ENCODE measurements at places on chromosomes 4 and X.

GRCh38 chr4:2824836-2825381 is 18.7 kb upstream of the ADD1 start:
- no peak for DNase-seq

DNA sequence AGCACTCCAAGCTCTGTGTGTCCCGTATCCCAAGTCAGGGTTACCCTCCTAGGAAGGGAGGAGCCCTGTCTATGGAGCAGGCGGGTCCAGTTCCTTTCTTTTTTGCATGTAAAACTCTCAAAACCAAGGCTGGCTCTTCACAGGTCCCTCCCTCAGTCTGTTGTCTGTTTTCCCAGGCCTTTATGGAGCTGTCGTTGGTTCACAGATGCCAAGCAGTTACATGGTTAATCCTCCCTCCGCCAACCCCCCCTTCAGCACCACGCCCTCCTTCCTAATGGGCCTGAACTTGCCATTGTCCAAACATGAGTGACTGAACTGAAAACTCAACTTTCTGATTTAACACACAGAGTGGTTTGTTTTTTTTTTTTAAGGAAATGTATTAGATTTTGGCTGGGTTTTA is 148.3 kb downstream of the STOX2 start:
- no peak for DNase-seq

GRCh38 chrX:7926914-7927258 is 327 bp downstream of the PNPLA4 start:
- no peak for DNase-seq

DNA sequence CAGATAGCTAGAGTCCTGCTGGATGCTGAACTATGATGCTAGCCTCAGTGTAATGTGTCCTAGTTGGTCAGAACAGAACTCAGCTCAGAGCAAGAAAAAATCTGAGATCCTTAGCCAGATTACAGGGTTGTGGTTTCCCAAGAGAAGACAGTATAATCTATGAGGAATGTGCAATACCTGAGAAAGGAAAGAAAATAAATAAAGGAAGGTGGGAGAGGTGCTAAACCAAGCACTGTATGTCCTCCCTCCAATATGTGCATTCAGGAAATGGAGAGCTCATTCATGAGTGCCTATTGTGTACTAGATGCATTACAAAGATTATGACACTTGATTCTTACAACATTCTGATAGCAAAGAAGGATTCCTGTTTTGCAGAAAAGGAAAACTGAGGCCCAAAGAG is 7.5 kb downstream of the USP26 start:
- DNase-seq = no peak

DNA sequence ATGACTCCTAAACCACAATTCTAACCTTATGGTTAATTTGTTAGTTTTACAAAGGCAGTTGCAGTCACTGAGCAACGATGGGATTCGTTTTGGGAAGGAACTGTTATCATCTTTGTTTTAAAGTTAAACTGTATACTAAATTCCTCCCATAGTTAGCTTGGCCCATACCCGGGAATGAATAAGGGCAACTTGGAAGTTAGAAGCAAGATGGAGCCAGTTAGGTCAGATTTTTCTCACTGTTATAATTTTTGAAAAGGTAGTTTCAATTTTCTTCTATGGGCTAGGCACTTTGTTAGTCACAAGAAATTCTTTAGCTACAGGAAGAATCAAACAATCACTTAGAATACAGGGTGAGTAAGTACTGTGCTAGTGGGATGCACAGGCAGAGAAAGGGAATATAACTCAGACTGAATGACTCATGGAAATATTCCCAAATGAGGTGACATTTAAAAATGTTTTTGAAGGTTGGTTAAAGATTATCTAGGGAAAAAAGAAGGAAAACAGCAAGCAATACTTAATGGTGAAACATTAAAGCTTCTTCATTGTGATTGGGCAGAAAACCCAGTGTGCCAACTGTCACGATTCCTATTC is 153.6 kb downstream of the MAGEB17 start:
- DNase-seq = no peak

- DNase-seq = no peak
Observed at GRCh38 chrX:39613997-39614679, 483.6 kb downstream of the BCOR start.

- DNase-seq = no peak
Observed at GRCh38 chrX:7218321-7219152, 70.6 kb upstream of the PUDP start.

DNA sequence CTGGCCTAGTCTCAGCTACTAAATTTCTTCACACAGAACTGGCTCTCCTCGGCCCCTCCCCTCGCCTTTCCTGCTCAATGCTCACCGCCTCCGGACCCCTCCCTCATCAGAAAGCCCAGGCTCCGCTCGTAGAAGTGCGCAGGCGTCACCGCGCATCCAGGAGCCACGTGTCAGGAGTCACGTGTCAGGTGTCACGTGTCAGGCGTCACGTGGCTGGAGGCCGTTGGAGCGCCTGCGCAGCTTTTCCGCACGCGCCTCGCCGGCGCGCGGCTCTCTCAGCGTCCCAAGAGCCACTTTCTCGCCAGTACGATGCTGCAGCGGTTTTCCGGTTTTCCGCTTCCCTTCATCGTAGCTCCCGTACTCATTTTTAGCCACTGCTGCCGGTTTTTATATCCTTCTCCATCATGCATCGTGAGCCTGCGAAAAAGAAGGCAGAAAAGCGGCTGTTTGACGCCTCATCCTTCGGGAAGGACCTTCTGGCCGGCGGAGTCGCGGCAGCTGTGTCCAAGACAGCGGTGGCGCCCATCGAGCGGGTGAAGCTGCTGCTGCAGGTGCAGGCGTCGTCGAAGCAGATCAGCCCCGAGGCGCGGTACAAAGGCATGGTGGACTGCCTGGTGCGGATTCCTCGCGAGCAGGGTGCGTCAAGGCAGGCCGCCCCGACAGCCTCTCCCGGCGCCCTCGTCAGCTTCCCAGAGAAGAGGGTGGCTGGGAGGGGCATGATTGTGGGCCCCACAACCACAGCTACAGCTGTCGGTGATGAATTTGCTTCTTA is at the start of gene SLC25A31:
Gene SLC25A31 (plus strand): TSS at position 259 of the 772 bp plus-strand sequence. CDS start 146 bp downstream, at position 405.
- no peak for DNase-seq

GRCh38 chr4:64581422-64581821 is 172.2 kb upstream of the TECRL start:
- no peak for DNase-seq

GRCh38 chr4:25107827-25108516 is 52.3 kb downstream of the SEPSECS start:
- DNase-seq = no peak

DNA sequence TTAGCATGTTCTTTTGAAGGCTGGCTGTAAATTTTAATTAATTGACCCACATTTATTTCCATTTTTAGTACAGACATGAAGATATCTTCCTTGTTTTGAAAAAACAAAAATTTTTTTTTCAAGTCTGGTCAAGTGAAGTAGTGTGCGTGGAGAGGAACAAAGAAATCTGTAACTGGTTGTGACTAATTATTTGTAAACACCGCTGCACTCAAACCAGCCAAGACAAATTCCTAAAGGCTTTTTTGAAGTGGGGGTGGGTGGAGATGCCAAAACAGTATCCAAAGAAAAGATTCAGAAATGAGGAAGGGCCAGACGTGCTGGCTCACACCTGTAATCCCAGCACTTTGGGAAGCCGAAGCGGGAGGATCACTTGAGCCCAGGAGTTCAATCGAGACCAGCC is 88.3 kb downstream of the SHROOM2 start:
- no peak for DNase-seq

- no peak for DNase-seq
Observed at GRCh38 chr4:27973056-27973455, 1112.4 kb downstream of the STIM2 start.

- no peak for DNase-seq
Observed at GRCh38 chr4:68905939-68906779, 45.4 kb downstream of the UGT2A3 start.

DNA sequence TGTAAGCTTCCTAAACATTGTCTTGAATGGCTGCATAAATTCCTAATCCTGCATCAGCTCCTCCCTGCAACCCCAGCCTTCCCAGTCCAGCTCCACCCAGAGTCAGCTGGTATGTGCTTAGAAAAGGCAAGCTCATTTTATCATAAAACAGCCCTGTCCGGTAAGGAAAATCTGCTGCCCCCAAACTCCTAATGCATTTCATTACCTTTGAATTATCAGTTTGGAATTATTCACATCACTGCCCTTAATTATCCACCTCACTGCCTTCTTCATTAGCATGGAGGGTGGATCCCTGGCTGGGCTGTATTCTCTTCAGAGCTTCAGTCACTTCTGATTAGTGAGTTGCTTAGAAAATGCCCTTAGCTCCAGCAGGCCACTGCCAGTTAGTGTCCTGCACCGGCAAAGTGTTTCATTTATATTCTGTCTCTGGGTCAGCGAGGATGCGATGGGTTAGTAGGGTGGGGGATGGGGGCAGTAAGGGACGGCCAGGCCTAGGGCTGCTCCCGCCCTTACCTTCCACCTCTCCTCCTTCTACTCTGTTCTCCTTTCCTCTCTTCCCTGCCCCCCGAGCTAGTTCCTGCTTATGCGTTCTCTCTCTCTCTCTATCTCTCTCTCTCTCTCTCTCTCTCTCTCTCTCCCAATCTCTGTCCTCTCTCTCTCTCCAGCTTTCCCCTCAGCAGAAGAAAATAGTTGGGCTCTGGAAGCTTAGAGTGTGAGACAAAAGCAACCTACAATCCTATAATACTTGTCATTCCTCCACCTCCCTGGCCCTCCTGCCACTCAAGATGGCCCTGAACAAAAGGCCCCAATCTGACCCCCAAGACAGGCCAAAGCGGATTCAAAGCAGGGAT is 174.8 kb upstream of the KLF3 start:
- no peak for DNase-seq

DNA sequence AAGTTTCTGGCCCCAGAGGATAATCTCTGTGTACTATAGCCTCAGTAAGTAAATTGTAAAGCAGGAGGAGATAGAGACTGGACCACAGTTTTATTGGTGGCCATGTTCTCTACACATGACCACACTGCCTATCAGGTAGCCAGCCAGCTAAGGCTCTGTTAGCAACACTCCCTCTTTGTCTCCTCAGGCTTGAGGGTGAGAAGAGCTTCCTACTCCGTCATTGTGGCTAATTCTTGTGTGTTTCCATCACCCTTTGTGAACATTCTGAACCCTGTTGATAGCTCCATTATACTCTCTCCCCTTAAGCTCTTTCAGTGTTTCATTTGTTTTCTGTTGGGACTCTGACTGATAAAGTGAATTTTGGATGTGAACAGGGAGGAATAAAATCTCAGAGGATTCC is 233.4 kb downstream of the CFAP299 start:
- DNase-seq = no peak

DNA sequence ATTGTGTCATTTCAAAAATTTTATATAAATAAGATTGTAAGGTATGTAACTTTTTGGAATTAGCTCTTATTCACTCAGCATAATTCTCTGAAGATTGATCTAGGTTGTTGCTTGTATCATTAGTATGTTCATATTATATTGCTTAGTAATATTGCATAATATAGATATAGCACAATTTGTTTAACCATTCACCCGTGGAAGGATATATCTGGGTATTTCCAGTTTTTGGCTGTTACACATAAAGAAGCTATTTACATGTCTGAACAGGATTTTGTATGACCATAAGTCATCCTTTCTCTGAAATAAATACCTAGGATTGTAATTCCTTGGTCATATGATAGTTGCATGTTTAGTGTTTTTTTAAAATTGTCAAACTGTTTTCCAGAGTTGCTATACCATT is 82.5 kb downstream of the CPEB2 start:
- DNase-seq = no peak

- no peak for DNase-seq
Observed at GRCh38 chr4:48315728-48316630, 25.4 kb upstream of the SLAIN2 start.

DNA sequence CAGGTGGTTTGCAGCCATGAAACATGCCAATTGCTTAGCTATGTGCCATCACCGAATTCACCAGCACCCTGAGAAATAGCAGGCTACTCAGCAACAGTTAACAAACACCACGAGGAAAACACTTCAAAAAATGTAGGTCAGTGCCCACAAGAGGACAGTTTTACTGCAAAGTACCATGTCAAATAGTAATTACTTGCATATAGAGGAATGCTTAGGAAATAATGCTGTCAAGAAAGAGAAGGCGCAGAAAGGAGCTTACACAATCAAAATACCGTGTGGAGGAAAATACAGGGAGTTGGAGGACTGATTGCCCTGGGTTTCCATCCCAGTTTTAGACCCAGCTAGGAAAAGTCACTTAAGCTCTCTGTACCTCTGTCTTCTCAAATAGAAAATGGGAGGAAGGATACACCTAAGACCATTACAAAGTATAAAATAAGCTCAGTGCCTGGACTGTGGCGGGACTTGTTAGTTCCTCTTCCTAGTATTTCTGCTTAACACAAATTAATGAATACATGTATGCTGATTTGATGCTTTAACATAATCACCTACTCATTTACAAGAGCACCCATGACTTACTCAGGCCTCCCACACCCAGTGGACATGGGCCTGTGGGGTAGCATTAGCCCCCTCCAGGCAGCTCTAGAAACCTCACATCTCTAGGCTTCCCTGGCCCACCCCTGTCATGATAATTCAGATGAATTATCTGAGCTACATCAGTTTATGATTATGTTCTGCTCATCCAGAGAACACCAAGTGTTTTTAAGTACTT is 44.5 kb upstream of the IL21 start:
- DNase-seq = no peak

- no peak for DNase-seq
Observed at GRCh38 chr4:865121-865465, 39.2 kb upstream of the CPLX1 start.

- DNase-seq = no peak
Observed at GRCh38 chrX:139204571-139204897, 326.0 kb upstream of the F9 start.

DNA sequence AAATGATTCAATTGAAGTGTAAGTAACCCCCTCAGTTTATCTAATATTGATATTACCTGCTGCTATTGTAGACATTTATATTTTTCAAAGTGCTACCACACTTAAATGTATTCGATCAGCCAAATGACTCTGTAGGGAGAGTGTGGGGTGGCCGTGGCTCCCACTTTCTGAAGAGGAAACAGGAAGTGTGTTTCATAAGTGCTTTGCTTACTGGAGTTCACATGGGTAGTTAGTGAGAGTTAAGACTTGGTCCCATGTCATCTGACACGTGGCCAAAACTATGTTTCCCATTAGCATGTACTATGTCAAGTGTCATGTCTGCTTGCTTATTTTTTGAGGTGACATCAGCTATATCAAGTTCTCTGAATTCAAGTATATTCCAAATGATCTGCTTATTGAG is 308.1 kb upstream of the GATB start:
- DNase-seq = no peak

DNA sequence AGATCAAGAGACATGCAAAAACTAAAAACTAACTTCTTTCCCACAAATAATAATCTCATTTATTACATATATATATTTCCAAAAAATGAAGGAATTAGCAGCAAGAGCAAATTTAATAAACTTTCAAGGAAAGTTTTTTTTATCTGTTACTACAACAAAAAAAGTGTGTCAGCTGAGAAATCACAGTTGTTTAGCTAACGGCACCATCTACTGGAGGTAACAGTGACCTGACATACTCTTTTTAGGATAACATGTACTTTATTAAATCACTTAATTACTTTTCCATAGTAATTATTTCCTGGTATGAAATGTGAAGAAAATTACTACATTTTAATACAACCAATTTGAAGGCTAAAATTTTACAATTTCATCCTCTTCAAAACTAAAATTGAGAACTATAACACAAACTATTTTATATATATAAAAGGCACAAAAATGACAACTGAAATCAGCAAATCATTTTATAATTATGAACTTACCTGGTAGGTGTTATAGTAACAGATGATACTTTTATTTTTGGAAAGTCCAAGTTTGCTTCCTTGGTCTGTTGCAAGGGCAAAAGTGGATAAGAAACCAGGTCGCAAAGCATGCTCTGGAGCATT is 9.1 kb downstream of the LAMTOR3 start:
- peak; percentile 19 for DNase-seq

GRCh38 chr4:182695842-182696241 is 221.3 kb downstream of the DCTD start:
- no peak for DNase-seq

Data from effector CD4-positive, alpha-beta T cell (primary cell).